GM23248 (cell line): ENCODE measurements at places on chromosomes 5 and 9. TPM values are rescaled to one million over a fixed set of nuclear protein-coding genes. Genes with fewer than 3 reads are reported as not detected.

- DNase-seq = peak; percentile 46
These were observed 1.6 kb downstream of the TSLP start for GRCh38 chr5:111072949-111073682.

DNA sequence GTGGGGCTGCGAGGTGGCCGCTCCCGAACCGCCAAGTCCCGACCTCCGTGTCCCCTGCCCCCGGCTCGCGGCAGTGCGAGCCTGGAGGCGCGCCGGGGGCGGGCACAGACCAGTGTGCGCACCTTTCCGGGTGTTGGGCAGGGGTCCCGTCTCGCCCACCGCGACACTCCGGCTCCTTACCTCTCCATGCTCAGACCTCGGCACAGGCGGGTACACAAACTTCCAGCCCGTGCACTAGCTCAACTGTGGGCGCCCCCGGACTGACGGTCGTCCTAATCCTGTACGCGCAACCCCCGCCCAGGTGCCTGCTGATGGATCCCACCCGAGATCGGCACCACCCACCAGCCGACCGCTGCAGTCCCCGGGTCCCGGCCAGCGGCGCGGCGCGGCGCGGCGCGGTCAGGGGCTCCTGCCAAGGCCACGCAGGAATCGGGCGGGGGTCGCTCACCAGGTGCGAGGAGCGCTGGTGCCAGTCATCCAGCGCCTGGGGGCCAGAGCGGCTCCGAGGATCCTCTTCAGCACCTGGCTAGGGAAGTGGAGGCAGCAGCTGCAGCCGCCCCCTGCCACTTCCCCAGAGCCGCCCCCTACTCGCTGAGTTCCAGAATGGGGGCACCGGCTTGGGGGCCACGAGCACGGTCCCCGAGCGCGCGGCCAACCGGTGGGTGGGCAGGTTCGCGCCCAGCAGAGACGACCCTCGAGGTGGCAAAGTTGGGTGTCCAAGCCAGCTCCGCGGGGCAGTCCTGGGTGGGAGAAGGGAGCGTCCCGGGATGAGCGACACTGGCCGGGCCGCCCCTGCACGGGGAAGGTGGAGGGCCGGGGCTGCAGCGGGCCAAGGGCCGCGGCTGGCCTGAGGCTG lies 511 bp downstream of the SEMA5A start:
- peak; percentile 35 for DNase-seq

Gene BASP1
- 58.4 and 60.4 TPM in 2 replicates for polyA plus RNA-seq

DNA sequence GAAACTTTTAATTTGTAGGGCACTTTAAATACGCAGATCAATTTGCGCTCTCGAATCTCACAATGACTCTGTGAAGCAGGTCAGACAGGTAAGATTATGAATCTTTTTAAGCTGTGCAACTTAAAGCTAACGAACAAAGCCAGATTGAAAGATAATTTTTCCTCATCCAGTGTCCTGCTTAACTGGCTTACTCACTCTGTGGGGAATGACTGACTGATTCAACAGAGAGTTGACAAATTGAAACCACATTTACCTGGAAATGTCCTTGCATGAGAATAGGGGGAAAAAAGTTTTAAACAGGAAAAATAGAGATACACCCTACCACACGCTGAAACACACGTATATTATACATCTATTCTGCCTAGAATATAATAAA lies 187.9 kb downstream of the MAN2A1 start:
- peak; percentile 58 for DNase-seq

DNA sequence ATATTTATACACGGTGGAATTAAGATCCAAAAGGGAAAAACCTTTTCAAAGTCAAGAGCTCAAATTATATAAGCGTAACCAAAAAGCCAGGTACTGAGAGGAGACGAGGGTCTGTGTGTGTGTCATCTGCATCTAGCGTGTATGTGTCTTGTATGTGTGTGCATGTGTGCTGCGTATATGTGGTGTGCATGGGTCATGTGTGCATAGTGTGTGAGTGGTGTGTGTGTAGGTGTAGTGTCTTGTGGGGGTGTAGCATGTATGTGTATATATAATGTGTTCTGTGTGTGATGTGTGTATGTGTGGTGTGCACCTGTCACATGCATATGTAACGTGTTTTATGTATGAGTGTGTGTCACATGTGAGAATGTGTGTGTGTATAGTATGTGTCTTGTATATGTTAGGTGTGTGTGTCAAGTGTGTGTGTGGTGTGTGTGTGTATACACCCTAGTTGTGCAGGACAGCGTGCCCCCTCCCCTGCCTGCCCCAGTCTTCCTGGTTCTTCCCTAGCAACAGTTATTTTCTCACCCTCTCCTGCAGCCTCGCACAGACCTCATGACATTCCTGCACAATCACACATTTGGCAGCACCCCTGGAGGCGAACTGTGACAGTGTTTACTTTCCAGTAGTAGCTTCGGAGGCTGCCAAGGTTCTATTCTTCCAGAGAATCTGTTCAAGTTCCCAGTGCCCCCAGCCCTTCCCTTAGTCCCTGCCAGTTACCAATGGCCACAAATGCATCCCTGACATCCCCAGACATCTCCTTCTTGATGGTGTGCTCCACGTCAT lies 27.1 kb upstream of the TNIP1 start:
- DNase-seq = peak; percentile 71

DNA sequence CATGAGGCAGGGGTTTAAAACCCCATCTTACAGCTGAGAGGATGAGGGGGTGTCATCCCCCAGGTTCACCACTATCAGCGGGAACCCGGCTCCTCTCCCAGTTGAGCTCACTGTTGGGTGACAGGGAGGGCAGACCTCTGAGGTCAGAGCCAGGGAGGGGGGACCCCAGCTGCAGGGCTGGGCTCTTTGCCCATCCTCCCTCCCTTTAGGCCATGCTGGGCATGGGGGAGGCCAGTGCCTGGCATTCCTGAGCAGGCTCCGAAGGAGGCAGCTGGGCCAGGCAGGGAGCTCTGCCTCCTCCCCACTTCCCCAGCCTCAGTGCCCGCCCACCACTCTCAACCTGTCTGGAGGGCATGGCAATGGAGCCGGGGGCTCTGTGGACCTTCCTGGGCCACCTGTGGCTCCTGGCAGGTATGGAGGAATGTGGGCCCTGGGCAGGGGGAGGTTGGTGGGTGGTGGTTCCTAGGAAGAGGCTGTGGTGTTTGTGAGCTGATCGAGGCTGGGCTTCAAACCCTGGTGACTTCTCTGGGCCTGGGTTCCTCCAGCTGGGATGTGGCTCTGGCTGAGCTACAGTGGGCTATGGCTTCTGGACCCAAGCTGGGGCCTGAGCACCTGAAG lies 12.6 kb downstream of the CRB2 start:
- no peak for DNase-seq

DNA sequence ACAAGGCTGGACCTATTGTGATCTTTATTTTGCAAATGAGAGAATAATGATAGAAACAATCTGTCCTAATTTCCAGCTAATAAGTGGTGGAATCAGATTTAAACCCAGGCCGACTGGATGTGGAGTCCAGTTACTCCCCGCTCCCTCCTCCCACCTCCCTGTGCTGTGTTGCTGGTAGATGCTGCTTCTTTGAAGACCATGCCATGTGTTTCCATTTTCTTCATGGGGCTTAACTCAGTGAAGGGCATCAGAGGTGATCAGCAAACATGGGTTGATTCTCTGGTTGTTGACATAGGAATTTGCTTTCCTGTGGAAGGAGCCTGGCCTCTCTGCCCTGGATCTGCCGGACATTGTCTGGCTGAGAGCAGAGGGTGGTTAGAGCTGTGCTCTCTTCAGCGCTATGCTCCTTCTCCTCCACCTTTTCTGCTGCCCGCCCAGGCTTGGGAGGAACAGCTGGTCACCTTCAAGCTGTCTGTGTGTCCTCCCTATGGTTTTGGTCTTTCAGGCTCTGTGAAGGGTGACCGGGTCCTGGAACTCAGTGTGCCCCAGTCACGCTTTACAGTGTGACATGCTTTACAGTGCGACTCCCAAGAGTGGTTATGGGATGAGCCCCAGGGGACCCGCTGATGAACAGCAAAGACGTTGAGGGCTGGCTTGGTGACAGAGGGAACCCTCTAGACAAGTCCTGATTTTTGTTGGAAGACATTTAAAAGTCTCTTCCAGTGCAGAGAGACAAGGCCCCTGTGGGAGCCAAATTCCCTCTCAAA lies 68.4 kb upstream of the RPS23 start:
- DNase-seq = no peak

Gene STK32A
- 0.48 and 1.3 TPM in 2 replicates for polyA plus RNA-seq

- DNase-seq = no peak
These were observed 33.2 kb upstream of the RXRA start for GRCh38 chr9:134293031-134293521.

DNA sequence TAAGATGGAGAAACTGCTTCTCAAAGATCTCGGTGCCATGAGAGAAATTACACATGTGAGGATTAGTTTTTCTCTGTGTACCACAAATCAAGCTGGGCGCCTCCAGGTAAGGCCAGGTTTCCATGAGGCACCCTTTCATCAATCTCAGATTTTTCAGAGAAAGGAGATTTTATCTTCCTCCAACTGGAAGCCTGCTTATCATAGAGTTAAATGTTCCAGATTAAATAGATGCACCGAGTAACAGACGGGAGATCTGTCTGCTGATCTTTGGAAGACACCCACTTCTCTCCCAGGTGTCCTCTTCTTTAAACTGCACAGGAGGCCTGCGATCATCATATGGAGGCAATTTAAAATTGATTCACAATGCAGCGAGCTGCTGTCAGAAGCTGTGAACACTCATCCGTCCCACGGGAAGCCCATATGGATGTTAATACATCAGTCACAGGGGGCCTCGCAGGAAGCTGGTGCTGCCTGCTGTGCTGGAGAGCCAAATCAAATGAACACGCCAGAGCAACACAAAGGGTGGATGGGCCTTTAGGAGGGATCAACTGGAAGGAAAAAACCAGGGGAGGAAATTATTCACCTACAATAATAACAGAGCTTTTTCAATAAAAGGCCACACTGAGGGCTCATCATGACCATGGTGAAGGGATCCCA lies 93.3 kb downstream of the TLE1 start:
- no peak for DNase-seq

Gene NR2F1-AS1
- 33.7 and 36.0 TPM in 2 replicates for polyA plus RNA-seq

Gene NSUN2
- 47.2 and 48.2 TPM in 2 replicates for polyA plus RNA-seq

GRCh38 chr5:149349382-149349781 lies 4.1 kb downstream of the GRPEL2 start:
- no peak for DNase-seq

- peak; percentile 68 for DNase-seq
These were observed 13.2 kb downstream of the TTC39B start for GRCh38 chr9:15293804-15294316.

Gene TTC16
- 0.05 and 0.06 TPM in 2 replicates for polyA plus RNA-seq

Gene PDCD1LG2
- polyA plus RNA-seq = 31.7 and 33.5 TPM in 2 replicates
